Ecto neural progenitor cell (in vitro differentiated cells): ENCODE measurements at places on chromosomes 13 and 19.

- peak; percentile 59 for DNase-seq
These were observed 10.2 kb downstream of the OXGR1 start for GRCh38 chr13:96984051-96984508.

DNA sequence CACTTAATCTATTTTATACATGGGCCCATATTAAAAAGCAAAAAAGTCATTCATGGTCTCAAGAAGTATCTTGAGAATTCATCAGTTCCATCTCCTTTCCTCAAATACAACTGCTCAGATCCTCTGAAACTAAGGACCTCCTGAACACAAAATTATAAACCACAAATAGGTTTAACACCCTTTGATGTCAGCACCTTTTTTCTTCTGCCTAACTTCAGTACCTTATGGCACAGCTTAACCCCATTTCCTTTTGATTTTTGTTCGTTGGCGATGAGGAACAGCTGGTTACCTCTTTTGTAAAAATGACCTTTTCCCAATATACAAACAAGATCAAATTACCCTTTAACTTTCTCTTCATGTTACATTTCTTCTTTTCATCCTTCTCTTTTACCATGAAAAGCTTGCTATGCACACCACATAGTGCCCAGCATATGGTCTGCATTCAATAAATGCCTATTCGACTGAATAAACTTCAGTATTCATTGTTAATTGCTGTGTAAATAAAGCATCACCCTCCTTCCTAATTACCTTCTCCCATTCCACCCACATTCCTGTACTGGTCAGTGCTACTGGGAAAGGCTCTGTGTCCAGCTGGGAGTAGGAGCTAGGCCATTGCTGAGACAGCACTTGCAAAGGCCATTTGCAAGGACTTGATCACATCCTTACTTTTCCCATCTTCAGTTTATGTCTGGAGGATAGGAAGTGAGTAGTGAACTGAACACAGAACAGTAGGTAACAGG lies 317.9 kb downstream of the SHISA2 start:
- no peak for DNase-seq

GRCh38 chr19:1068009-1069001 lies 1.3 kb downstream of the ARHGAP45 start:
- no peak for DNase-seq

- no peak for DNase-seq
These were observed 180.4 kb downstream of the LIG4 start for GRCh38 chr13:108034909-108035410.

DNA sequence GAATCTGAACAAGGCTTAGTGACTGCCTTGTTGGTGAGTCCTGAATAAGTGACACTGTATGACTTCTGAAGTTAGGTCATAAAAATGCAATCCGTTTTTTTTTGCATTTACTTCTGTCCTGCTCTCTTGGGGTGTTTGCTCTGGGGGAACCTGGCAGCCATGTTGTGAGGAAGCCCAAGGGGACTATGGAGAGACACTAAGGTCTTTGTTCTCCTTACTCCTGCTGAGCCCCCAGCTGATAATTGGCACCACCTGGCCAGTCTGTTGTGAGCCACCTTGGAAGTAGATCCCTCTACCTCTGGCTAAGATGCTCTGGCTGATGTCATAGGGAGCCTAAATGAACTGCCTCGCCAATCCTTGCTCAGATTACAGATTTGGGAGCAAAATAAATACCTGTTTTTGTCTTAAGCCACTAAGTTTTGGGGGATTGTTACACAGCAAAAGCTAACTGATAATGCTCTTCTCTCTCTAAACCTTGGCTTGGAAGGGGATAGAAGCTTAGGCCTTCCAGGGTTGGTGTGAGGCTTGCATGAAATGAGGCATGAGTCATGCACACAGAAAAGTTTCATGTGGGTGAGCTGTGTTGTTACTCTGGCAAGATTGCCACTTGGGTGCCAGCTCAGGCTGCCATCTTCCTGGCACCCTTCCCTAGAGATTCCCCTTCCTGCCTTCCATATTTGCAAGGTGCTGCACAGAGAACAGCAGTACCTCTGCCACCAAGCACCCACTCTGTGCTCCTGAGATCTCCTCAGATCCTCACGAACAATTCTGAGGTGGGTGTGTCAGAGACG lies 10.1 kb downstream of the TUBB4A start:
- no peak for DNase-seq

- DNase-seq = no peak
These were observed 1049.3 kb downstream of the PCDH9 start for GRCh38 chr13:66180836-66181235.

DNA sequence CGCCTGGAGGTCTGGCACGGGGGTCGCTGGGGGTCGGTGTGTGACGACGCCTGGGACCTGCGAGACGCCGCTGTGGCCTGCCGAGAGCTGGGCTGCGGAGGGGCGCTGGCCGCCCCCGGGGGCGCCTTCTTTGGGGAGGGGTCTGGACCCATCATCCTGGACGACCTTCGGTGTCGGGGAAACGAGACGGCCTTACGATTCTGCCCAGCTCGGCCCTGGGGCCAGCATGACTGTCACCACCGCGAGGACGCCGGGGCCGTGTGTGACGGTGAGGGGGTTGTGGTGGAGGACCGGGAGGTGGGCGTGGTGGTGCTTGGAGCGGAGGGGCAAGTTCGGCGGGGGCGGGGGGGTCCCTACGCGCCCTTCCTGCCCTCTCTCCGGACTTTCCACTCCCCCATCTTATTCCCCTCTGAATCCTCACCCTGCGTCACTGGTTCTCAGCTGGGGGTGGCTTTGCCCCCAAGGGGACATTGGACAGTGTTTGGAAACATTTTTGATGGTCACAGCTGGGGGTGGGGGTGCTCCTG lies 5.5 kb downstream of the SSC5D start:
- DNase-seq = no peak

- DNase-seq = no peak
These were observed 472.6 kb upstream of the KLHL1 start for GRCh38 chr13:70580825-70581224.

DNA sequence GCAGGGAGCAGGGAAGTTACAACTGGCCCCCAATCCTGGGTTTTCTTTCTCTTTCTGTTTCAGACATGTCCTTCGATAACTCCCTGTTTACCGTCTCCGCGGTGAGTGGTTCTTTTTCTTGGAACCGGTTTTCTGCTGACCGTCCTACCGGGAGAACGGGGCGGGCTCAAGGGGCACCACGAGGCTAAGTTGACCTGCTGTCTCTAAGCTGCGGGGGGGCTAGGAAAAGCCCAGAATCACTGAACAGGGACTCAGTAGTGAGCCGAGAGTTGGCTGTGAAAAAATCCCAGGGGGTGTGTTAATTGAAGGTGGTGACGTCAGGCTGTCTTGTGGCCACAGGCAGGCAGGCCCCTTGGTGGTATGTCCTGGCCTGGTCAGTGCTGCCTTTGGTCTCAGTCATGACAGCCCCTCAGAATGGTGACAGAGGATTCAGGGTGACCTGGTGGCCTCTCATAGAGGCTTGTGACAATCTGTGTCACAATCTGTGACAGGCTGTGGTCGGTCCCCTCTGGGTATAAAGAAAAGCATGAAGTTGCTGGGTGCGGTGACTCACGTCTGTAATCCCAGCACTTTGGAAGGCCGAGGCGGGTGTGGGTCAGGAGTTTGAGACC lies 8.1 kb upstream of the CARM1 start:
- peak; percentile 52 for DNase-seq

DNA sequence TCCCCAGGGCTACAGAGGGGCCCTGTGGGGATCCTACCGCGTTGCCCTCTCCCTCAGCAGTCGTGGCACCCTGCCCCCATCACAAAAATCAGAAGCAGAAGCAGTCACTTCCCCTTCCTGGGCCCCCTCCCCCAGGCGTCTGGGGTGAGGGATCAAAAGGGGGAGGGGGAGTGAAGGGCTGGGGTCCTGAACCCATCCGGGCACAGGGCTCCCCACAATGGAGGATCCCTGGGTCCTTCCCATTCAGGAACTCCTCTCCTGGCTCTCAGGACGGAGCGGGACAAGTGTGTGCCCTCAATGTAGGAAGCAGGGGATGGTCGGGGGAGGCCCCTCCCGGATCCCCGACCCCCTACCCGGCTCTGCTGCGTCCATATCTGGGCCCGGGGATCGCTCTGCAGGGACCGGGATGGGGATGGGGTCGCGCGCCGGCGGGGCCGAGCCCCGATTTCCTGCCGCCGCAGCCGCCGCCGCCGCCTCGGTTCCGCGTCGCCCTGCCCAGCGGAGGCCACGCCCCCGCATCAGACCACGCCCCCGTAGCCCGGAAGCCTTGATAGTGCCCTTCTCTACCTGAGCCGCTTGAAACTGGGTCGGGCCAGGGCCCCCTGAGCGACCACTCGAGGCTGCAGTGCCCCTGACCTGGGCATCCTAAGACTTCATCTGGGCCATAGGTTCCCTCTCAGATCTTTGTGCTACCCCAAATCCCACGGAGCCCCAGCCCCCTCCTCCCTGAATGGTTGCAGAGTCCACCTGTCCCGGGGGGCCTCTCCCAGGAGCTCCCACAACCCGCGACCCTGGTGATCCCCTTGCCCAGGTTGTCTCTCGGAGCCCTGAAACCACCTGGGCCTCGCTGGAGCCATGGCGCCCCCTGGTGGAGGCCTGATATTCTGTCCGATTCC lies at the start of gene GMIP:
TSS of gene GMIP (minus strand) at position 500 of the 896 bp plus-strand sequence. CDS start at position 372, 128 bp downstream.
- DNase-seq = peak; percentile 86

DNA sequence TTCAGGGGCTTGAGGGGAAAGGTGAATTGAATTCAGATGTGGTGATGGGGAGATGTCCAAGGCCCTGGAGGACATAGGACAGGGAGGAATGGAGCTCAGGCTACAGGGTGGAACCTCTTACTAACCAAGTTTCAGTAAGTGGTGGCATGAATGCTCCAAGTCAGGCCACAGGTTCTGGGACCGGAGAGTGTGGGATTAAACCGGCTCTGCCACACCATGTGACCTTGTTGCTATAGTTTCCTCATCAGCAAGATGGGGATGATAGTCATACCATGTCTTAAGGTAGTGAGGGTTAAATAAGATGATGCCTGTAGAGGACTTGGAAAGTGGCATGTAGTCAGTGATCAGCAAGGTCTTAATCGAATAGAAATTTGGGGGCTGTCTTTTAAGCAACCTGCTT lies 16.3 kb downstream of the GPR183 start:
- DNase-seq = no peak

DNA sequence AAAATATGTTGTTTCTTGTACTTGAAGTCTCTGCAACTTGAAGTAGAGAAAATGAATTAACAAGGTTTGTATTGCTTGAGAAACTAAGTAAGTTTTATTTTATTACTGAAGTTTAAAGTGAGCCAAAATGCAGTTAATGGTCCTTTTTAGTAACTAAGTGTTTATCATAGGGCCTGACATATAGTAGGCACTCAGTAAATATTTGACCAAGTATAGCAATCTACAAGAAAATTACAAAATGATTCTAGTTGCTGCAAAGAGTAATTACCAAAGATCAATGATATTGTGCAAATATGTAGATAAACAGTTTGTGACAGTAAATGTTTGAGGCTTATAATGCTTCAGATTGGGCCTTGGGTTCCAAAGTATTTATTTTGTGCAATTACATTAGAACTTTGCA lies 2.4 kb upstream of the XPO4 start:
- DNase-seq = no peak

DNA sequence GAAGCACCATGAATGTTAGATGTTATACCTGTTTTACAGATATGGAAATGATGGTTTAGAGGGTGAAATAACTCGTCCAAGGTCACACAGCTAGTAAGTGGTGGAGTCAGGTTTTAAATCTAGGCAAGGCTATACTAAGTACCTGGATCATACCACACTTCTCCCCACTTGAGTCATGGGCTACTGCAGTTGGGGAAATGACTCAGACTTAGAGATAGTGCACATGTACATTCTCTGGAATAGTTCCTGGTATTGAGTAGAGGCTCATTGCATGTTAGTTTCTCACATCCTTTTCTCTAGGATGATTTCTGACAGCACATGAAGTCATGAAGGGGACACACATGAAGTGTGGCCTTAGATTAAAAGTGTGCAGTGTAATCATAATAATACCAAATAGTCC lies 76.2 kb upstream of the TNFSF11 start:
- DNase-seq = no peak

GRCh38 chr19:13234518-13234917 lies 84.3 kb downstream of the IER2 start:
- DNase-seq = peak; percentile 66

DNA sequence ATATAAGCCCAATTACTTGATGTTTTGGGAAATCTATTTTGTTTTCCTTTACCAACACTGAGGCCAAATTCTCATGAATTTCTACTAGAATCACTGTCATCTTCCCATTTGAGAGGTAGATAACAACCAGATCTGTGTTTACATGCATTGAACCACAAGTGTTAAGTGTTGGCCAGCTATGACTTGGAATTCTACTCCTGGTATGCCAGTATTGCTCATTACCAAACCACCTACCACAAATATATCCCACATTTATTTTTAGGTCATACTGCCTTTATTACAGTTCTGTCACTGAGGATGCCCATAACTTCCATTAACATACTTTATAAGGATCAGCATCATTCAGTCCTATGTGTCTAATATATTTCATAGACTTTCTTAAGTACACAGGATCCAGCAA lies 328.9 kb downstream of the DIAPH3 start:
- no peak for DNase-seq

DNA sequence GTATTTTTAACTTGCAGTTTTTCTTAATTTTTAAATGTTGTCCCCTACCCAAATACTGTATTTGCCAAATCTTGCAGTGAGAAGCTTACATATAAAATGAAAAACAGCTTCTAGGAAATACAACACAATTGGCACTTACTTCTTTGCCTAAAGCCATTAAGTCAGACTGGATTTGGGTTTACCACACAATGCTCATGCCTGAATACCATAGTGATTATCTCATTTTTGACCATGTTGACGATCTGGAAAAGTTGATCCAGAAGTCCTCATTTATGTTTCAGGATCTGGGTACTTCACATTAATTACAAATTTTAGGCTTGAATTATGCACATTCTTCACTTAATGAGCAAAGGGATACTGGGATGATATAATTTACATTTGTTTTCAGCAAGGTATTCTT lies 2.4 kb downstream of the RNF6 start:
- no peak for DNase-seq

DNA sequence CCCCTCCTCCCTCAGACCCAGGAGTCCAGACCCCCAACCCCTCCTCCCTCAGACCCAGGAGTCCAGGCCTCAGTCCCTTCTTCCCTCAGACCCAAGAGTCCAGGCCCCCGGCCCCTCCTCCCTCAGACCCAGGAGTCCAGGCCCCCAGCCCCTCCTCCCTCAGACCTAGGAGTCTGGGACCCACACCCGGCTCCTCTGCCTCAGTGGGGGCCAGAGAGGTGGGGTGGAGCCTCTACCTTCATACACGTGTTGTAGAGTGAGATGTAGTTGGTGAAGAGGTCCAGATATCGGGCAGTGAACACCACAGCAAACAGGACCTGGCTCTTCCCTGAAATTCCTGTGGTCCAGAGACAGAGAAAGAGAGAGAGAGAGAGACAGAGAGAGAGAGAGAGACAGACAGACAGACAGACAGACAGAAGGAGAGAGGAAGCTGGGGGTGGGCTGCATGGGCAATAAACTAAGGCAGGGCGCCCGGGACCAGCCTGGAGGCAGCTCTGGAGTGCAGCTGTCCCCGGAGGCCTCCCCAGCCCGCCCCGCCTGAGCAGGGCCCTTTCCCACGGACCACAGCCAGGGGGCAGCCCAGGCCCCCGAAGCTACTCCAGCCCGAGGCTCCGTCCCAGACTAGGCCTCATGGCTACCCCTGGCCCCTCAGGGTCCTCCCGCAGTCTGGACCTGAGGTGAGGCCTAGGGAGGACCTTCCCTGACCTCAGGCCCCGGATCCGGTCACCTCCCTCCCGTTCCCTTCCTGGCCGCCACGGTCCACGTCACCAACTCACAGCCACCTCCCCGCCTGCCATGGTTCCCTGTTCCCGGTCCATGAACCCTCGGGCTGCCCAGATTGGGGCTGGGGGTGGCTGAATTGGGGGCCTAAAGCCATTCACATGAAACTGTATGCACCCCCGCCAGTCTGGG lies 907 bp downstream of the KDELR1 start:
- peak; percentile 80 for DNase-seq
